Right lobe of liver (tissue), 6 donors: ENCODE measurements at places on chromosomes 2 and 18.
A peak's percentile ranks its signal among the peaks of the same experiment; 100 is the strongest.

DNA sequence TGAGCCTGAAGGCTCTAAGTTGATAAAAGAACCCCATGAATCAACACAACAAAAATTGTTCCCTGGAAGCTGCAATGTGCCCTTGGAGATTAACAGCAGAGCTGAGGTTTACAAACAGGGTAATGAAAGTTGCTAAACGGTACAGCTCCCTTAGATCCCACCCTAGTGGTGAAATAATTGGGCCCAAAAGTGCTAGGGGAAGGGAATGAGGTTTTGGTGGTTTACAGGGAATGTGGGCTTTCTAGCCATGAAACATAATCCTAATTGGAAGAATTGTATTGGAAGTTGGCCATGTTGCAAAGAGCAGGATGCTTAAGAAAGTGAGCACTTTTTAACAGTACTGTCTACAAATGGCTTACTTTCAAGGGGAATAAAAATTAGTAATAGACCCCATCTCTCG is 180.2 kb upstream of the SMIM21 start:
- no peak for DNase-seq

DNA sequence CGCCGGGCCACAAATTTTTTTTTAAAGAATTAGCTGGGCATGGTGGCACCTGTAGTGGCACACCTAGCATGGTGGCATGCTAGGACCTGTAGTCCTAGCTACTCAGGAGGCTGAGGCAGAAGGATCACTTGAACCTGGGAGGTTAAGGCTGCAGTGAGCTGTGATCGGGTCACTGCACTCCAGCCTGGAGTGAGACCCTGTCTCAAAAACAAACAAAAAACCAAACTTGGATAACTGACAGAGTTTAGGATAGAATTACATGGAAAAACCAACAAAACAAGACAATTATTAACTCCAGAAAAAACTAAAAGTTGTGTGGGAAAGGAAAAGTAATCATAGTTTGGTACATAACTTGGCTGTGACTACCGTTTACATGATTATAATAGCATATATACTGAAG is 1.6 kb upstream of the CFLAR start:
- no peak for DNase-seq

DNA sequence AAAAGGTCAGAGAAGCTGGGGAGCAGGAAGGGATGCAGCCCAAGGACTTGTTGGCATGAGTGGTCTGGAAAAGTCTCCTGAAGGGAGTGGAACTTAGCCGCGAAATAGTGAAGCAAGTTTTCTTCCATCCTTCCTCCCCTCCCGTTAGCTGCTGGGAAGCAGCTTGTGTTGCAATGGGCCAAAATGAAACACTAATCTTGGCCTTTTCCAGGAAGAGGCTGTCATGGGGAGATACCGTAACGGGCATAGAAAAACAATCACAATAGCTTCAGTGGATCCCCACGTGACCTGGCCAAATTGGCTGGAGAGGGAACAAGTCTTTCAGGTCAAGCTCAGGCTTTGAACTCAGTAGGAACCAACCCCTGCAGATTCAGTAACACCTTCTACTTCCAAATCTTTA is 49.3 kb downstream of the SEMA4F start:
- DNase-seq, result no peak

GRCh38 chr2:239928391-239929350 is 96.5 kb downstream of the NDUFA10 start:
- DNase-seq, result peak; percentile 41

DNA sequence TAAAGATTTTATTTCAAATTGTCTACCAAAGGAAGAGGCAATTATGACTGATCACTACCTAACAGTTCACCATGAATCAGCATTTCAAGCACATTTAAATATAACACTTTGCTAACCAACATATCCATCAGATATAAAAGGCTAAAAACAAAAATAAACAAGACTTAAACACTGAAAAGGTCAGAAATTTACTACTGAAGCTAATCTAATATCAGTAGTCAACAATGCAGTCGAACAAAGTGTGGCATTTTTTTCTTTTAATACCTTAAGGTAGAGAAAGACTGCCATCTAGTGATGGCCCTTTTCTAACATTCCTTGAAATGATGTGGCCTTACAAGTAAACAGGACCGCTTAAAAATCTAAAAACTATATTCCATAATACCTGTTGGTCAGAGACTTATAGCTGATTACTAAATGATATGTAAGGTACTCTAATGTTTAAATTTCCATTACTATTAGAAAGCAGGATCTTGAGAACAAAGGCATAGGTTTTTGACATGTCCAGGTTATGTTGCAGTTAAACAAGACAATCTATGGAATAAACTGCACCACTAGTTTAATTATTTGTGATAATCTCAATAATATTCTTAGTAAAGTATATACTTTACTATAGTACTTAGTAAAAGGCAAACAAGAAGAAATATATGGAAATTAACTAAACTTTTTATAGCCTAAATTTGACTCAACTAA is 80.0 kb downstream of the EXOC6B start:
- no peak for DNase-seq

- no peak for DNase-seq
Observed at GRCh38 chr18:9124824-9125223, 11.8 kb upstream of the ANKRD12 start.

DNA sequence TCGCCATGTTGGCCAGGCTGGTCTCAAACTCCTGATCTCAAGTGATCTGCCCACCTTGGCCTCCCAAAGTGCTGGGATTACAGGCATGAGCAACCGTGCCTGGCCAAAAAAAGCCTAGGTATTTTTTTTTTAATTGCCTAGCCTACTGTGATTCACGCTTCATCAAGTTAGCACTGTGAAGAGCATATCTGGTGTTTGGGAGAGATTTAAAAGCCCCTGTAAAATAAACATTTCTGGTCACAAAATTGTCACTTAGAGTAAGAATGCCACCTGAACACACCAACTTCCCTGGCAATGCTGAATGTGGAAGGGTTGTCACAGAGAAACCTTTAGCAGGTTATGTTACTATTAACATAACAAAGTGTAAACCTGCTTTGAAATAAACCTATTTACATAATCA is 39.7 kb upstream of the CHAC2 start:
- no peak for DNase-seq

DNA sequence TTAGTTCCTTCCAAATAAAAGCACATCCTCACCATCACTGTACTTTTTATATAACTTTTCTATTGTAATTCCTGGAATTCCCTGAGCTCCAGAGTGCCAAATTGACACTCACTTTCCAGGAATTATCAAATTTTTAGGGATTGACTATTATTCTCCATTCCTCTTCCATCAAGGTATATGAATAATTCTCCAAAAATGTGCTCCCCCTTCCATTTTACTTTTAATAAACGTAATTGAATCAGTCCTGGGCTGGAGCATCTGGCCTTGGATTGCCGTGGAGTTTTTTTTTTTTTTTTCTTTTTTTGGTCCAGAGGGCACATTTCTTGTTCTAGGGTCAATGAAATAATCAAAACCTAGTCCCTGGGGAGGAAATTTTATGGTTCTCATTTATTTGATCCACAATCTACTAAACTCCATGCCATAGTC is 304.3 kb downstream of the CDCA7 start:
- DNase-seq, result no peak

DNA sequence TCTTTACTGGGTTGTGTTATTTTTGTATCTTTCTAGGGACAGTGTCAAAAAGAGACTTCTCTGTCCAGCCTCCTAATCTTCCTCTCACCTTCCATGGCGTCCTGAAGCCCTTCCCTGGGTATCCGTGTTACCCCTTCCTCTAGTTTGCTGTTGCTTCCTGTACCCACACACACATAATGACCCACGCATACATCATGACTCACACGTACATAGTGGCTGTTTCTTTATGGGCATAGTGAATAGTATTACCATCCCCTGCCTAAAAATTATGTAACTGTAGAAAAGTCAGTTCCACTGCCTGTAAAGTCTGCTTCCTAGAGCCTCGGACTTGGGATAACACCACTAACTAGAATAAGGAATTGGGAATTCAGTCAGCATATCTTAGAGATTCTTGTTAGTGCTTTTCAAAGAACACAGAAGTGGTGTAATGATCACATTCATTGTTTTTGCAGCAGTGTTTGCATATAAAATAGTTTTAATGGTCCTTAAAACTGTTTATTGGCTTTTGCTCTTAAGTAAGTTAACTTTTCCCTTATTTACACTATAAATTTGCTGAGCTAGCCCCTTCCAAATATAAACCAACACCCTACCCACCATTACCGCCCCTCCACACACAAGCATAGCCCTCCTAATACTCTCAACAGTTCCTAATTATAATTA is 308.4 kb upstream of the RAB12 start:
- DNase-seq, result no peak

- DNase-seq, result no peak
Observed at GRCh38 chr2:155980941-155981560, 351.5 kb downstream of the NR4A2 start.

- DNase-seq, result no peak
Observed at GRCh38 chr2:138090330-138090729, 126.1 kb downstream of the HNMT start.

DNA sequence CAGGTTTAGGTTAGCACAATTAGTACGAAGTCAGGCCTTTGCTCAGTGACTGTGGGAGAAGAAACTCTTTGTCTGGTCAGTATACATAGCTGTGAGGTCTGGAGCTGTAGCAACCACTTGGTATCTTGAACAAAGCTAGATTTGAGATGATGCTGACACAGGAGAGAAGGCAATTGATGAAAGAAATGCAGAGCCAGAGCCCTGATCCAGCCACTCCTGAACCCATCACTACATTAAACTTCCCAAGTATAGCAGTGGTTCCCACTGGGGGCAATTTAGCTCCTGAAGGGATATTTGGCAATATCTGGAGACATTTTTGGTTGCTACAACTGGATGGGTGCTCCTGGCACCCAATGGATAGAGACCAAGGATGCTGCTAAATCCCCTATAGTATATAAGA is 143.9 kb upstream of the SPRED2 start:
- no peak for DNase-seq

DNA sequence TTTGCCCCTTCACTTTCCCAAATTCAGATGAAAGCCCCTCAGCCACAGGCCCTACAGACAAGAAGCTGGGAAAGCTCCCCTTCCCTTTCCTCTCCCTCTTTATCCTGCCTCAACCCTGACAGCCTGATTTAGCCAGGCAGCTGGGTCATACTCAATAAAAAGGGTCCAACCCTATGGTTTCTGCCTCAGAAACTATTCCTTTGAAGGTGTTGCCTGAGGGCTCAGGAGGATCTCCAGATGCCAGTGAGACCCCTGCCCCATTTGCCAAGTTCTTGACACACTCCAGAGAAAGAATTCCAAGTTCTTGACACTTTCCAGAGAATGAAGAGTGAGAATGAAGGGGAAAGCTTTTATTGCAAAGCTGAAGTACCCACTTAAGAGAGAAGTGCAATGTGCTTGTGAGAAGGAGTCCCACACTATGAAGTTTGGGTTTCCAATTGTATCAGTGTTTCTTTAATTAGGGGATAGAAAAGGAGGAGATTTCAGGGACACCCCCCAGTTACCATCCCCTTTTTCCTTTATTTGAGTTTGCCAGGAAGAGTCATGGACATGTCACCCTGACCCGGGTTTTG is 576.2 kb downstream of the METTL4 start:
- DNase-seq, result no peak

GRCh38 chr2:161386228-161386824 is 29.8 kb upstream of the TBR1 start:
- DNase-seq, result no peak

DNA sequence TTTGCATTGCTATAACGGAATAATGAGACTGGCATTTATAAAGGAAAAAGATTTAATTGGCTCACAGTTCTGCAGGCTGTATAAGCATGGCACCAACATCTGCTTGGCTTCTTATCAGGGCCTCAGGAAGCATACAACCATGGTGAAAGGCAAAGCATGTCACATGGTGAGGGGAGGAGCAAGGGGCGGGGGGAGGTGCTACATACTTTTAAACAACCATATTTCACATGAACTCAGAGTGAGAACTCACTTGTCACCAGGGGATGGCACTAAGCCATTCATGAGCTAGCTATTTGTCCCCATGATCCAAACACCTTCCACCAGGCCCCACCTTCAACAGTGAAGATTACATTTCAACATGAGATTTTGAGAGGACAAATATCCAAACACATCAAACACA is 188.7 kb downstream of the MBD5 start:
- DNase-seq, result no peak

GRCh38 chr2:237529452-237530402 is 36.6 kb upstream of the PRLH start:
- no peak for DNase-seq

- DNase-seq, result no peak
Observed at GRCh38 chr2:237140689-237141285, 55.1 kb downstream of the COPS8 start.

DNA sequence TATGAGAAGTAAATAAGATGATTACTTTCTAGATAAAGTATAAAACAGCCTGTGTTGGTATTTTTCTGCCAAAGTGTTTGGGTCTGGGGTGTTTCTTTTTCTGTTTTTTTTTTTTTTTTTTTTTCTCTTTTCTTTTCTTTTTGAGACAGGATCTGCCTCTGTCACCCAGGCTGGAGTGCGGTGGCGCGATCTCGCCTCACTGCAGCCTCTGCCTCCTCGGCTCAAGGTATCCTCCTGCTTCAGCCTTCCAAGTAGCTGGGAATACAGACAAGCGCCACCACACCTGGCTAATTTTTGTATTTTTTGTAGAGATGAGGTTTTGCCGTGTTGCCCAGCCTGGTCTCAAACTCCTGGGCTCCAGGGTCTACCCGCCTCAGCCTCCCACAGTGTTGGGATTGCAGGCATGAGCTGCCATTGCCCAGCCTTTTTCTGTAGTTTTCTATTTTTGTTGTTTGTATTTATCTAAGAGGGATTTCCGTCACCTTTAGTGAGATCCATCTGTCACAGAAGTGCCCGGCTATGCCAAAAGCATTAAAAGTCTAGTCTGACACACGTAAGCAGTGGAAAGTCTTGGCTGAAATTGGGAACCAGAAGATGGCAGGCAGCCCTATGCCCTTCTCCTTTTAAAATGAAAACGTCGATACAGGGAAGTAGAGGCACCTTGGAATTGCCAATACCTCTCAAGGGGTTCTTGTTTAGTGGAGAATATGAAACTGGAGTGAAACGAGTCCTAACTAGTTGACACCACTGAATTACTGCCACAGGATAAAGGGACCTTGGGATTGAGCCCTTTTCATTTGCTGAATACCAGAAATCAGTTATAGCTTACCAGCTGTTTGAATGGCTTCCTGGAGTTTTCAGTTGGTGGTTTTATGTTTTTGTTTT is 14.0 kb downstream of the UGP2 start:
- no peak for DNase-seq

DNA sequence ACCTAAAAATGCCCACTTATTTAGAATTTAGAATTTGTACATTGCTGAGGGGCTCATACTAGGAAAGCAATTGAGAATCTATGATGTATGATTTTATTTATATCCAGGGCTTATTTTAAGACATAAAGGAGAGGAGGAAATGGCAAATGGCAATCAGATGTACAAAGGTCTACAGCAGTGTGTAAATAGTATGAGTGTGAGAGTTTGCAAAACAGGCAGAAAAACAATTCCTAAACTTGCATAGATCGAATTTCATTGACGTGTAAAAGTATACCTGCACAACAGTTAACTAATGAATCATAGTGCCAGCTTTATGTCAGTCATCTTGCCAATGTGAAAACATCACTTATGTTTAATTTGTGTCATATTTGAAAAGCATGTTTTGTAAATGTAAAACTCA is 718.7 kb upstream of the GCFC2 start:
- DNase-seq, result no peak

GRCh38 chr2:121388371-121388770 is 103.4 kb upstream of the TFCP2L1 start:
- no peak for DNase-seq

GRCh38 chr2:167380094-167380493 is 491.8 kb downstream of the XIRP2 start:
- no peak for DNase-seq
